ENCODE measurements at places on chromosomes 2 and 18.

GRCh38 chr18:66993492-66993891 is 389.6 kb upstream of the CDH19 start:
- no peak for DNase-seq

DNA sequence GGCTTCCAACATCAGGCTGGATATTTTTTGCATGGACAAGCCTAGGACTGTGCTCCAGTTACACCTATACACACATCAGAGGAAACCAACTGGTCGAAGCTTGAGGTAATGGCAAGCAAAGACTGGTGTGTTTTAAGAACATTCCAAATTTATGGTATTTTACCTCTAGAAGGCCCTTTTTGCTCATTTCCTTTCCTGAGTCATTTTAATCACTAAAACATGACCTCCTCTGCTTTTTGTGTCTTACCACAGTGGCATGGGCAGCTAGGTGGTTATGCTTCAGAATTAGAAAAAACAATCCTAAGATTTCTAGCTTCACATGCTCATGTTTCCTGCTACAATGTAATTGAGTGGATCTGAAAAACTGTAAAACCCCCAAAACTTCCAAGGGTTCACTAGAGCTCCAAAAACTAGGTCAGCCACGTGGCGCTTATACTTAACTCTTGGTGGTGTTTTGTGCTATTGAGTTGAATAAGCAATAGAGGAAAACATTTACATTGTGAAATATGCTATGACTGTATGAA is 30.6 kb upstream of the CHRNA1 start:
- no peak for DNase-seq

DNA sequence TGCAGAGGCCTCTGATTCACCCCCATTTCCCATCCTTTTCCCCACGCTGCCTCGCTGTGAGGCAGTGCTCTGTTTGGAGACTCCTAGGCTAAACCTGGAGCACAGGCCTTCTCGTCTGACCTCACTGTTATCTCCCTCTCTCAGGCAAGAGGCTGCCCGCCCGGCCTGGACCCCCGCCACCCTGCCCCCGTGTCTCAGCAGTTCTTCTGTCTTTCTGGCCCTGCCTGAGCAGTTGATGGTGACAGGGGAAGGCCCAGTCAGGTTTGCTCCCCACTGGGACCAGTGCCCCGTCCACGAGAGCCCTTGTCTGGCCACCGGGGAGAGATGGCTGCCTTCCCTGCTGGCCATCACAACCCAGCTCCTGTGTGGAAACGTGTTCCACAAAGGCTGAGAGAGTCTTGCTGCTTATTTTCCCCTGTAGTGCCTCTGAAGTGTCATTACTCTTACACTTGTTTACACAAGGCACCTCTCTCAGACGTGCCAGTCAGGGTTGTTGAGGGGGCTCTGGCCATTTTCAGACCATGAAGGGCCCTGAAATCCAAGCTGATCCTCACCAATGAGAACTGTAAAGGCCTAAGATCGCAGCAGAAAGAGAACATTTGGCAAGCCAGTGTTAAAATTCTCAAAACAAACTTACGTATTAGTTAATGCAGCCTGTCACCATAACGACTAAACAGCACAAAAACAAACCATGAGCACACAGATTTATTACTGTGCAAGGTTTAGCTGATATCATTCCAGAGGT is 210.9 kb downstream of the NDUFA10 start:
- no peak for DNase-seq

DNA sequence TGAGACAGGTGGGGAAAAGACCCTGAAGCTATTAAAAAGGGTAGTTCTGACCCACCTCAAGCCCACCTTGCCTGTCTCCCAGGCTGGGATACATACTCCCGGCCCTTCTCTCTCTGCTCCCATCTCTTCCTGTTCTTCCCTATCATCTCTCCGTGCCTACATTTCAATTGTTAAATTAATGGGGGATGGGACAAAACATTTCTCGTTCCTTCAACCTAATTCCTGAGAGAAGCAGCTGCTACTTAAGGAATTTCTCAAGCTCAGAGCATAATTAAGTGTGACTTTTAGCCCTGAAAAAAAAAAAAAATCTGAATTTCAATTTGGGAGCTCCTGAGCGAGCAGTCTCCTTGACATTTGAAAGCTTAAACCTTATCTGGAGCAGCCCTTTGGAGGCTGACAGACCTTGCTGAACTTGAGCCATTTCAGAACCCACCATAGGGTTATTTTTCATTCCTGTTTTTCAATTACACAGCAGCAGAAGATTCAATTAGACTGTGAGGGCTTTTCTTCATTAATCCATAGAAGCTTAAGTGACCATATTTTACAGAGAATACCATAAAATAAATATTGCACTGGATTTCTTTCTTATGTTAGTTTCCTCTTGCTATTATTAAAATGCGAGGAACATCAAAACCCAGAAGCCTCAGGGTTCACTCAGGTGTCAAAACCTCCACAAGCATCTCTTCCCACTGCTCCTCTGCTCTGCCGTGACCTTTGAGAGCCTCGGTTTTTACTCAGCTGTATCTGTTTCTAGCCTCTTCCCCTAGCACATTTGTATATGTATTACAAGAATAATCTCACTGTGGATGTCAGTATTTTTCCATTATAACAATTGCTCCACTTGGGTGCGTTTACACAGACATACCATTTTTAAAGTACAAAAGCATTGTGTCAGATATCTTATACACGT is 125.7 kb downstream of the B3GNT2 start:
- no peak for DNase-seq

DNA sequence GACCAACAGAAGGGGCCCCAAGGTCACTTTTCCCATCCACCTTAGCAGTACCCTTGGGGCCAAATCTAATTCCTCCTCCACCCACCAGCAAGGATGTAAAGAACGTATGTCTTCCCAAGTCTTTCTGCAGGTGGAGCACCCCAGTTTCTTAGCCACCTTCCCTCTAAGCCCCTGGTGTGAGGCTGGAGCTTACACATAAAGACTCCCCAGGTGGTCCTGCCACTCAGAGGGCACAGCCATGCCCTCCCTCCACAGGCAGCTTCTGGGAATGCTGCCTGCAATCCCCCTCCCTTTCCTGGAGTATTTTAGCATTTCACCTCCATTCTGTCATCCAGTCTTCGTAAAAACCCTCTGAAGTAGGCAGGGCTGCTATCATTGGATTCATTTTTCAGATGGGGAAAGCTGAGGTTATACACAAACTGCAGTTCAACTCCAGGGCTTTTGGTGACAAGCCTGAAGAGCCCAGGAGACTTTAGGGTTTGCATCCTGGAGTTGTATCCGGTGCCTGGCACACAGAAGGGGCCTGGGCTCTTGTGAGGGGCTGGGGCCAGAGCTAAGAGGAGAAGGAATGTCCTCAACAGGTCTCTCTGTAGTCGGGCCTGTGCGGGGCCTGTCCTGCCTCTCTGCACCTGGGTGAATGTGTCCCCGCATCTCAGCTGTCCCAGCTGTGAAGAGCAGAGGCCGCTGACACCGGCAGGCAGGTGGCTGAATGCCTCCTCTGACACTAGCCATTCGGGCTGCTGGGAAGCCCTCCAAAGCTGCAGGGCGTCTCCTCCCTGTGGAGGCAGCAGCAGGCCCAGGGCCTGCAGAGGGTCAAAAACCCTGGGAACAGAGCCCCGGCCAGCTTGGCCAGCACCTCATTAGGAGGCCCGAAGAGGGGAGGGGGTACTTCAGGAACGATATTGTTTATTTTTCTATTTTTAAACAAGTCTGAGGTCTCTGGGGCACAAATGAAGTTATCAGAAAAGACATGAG is 27.6 kb downstream of the CIB4 start:
- no peak for DNase-seq

- DNase-seq: no peak
These were observed 13.2 kb upstream of the ATP6V1B1 start for GRCh38 chr2:70922235-70923234.

GRCh38 chr2:43708891-43709290 is 32.7 kb upstream of the C1GALT1C1L start:
- DNase-seq: no peak

DNA sequence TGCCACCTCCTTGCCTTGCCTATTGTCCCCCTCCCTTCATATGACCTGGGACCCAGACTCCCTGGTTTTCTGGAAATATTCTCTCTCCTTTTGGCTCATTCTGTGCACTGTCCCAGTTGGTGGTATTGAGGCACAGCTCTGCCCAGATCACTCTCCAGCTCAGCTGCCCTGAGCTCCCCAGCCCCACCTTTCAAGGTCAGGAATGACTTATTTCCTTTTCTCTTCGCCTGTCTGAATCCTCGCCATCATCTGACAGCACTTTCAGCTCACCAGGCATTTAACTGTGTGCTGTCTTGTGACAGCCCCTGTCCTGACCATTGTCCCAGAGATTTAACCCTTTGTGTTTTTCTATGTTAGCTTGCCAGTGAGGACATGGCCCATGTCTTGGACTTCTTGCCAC is 133.0 kb downstream of the MSH2 start:
- DNase-seq: no peak

- no peak for DNase-seq
These were observed 183.6 kb downstream of the SMAD7 start for GRCh38 chr18:48767090-48767690.

All from activated T-helper 1 cell treated with anti-CD3 and anti-CD28 coated beads, Interleukin-2, amount 50 U/mL, for 16 hours (primary cell).